RWPE1 (cell line): ENCODE measurements at places on chromosomes 5 and 9.
A peak's percentile ranks its signal among the peaks of the same experiment; 100 is the strongest.

- DNase-seq: no peak
Measured at GRCh38 chr5:90289837-90290236, 119.7 kb downstream of the CETN3 start.

- peak; percentile 78 for DNase-seq
Measured at GRCh38 chr5:14270209-14270702, 127.1 kb downstream of the TRIO start.

DNA sequence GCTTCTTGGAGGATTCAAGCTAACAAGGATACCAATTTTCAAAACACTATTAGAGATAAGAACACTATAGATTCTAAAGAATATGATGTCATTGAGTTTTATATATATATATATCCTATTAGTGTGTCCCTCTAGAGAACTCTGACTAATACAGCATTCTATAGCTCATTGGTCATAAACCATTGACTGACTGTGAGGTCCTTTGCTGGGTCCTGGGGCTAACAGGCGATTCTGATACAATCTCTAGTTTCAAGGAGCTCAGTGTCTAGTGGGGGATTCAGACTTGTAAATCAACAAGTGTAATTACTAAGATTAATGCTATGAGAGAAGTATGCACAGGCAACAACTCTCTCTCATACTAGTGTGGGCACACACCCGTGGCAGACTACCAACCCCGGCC is 234.5 kb downstream of the DENND1A start:
- no peak for DNase-seq

- DNase-seq: peak; percentile 5
Measured at GRCh38 chr5:60223342-60223741, 329.8 kb upstream of the PDE4D start.

DNA sequence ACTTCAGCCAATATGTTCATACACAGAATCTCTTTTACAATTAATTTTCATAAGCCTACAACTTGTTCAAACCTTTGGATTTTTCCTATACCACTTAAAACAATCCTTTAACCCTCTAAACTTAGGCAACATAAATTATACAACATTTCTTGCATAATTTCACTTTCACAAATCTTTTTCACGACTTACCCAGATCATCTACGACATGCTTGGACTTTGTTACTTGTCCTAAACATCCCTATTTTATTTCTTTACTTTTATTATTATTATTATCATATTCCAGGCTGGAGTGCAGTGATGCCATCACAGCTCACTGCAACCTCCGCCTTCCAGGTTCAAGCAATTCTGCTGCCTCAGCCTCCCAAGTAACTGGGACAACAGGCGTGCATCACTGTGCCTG is 68.0 kb downstream of the CACNA1B start:
- no peak for DNase-seq

- DNase-seq: peak; percentile 76
Measured at GRCh38 chr5:55063220-55063863, 39.1 kb upstream of the GZMA start.

DNA sequence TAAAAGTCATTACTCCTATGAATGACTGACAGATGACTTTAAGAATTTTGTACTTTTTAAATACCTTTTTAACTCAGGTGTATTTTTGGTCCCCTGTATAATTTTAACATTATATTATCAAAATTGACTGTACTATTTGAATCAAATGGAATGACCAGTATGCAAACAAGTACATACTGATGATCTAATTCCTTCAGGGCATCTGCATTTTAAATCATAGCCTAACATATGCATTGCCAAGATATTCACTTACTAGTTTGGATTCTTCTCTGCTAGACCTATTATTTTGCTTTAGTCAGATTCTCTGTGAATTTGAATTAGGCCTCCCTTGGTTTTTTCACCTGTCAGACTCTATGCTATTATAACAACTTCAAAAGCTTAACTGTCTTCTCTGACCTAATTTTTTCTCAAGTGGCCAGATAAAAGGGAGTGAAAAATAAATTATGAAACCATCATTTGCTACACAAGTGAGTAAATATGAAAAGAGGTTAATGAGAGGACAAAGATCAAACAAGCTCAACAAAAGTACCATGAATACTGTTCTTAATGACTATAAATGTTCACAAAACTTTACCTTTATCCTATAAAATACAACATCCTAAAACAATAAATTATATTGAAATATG is 1505.2 kb upstream of the CDH9 start:
- DNase-seq: no peak

GRCh38 chr5:169871826-169872490 is 108.3 kb downstream of the INSYN2B start:
- no peak for DNase-seq

DNA sequence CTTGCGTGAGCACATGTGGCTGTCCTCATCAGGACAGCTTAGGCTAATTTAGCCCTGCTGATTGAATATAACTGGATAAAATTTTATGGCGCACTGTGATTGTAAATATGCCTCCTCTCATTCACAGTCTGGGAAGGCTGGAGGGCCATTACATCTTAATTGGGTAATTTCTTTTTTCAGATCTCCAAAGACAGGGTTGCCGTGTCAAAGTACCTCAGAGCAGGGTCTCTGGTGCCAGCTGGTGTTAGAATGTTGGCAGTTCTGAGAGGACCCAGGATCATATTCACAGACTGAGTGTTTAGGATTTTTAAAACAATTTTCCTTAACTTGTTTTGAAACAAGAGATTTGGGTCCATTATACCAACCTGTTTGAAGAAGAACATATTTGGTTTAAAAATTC is 455.7 kb upstream of the TLE4 start:
- DNase-seq: no peak

GRCh38 chr9:33510262-33511183 is 13.5 kb upstream of the ANKRD18B start:
- DNase-seq: peak; percentile 31

- no peak for DNase-seq
Measured at GRCh38 chr9:130854092-130854491, 19.0 kb downstream of the ABL1 start.

- DNase-seq: peak; percentile 16
Measured at GRCh38 chr5:118956727-118957126, 31.6 kb downstream of the DTWD2 start.

DNA sequence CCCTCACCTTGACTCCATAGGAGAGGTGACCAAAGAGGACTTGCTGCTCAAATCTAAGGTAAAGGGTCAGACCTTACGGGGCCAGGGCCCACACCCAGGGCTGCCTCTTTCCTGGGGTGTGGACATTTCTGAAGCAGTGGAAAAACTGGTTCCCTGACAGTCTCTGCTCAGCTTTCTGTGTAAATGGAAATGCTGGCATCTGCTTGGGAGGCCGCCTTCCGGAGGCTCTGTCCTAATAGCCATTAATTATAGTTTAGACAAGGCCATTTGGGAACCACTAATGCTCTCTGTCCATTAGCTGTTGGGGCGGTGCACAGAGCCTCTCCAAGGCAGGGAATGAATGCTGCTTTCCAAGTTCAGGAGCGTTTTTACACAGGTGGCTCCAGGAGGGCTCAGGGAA is 17.3 kb downstream of the USP20 start:
- DNase-seq: no peak

- DNase-seq: no peak
Measured at GRCh38 chr5:66224274-66224673, 80.2 kb downstream of the SREK1 start.

GRCh38 chr5:34061993-34062392 is 19.0 kb upstream of the C1QTNF3 start:
- no peak for DNase-seq

DNA sequence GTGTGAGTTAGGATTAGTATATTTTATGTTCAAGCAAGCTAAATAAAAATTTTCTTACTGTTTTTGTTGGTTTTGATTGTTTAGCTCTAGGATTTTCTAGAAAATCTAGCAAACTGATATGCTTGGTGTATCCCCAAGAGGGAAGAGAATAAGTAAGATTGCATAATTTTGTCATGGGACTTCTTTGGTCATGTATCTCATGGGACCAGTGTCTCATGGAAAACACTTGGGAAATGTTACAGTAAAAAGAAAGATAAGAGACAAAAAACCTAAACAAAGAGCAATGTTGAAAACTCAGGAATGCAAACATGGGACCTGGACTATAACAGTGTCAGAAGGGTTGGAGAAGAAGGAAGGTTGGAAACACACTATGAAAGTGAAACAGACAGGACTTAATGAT is 119.4 kb downstream of the TLR4 start:
- DNase-seq: no peak

DNA sequence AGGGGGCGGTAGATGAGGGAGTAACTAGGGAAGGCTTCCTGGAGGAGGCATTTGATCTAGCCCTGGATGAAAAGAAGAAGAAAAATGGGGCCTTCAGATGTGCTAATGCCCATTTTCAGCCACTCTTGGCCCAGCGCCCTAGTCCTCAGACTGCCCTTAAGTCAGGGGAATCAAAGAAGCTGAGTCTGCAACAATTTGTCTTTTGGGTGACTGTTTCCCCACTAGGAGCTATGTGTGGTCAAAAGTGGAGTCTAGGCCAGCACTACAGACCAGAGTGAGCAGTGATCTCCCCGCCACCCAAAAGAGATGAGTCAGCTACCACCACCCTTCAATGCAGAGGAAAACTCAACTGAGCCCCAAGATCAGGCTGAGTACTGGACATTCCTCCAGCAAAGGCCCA is 542.1 kb downstream of the BNC2 start:
- DNase-seq: no peak

GRCh38 chr5:3269395-3270169 is 326.1 kb upstream of the IRX1 start:
- DNase-seq: no peak

GRCh38 chr5:111839438-111839837 is 82.4 kb upstream of the NREP start:
- no peak for DNase-seq

GRCh38 chr9:14281876-14282275 is 32.1 kb downstream of the NFIB start:
- DNase-seq: no peak

GRCh38 chr5:10276691-10277090 is 26.6 kb downstream of the CCT5 start:
- no peak for DNase-seq

DNA sequence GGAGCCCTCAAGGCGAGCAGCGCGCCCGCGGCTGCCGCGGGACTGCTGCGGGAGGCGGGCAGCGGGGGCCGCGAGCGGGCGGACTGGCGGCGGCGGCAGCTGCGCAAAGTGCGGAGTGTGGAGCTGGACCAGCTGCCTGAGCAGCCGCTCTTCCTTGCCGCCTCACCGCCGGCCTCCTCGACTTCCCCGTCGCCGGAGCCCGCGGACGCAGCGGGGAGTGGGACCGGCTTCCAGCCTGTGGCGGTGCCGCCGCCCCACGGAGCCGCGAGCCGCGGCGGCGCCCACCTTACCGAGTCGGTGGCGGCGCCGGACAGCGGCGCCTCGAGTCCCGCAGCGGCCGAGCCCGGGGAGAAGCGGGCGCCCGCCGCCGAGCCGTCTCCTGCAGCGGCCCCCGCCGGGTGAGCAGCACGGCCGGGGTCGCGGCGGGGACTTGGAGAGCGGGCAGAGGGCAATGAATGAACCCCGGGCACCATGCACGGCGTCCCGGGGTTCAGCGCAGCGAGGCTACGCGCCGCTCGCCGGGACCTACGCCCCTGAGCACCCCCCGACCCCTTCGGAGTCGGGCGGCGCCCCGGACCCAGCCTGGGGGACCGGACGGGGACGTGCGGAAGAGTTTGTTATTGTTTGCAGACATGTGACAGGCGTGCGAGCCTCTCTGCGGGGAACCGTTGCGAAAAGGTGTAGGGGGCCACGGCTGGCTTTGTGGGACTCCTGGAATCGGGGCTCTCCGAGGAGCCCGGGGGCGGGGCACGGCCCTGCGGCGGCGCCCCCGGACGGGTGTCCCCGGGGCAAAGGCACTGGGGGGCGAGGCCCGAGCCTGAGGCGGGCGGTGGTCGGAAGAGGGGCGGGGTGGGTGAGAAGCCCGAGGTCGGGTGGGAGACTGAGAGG is 553 bp downstream of the MAP3K1 start:
- peak; percentile 70 for DNase-seq

DNA sequence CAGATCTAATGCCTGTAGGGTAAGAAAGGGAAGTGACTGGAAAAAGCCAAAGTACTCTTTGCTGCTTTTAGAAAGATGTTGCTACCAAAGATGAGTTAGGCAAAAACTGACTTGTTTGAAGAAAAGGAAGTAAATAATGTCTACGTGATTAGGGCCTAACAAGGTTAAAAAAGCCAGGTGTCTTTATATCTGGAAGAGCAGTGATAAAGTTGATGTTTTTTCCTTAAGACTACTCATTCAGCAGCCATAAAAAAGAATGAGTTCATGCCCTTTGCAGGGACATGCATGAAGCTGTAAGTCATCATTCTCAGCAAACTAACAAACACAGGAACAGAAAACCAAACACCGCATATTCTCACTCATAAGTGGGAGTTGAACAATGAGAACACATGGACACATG is 13.5 kb upstream of the AMACR start:
- DNase-seq: no peak

DNA sequence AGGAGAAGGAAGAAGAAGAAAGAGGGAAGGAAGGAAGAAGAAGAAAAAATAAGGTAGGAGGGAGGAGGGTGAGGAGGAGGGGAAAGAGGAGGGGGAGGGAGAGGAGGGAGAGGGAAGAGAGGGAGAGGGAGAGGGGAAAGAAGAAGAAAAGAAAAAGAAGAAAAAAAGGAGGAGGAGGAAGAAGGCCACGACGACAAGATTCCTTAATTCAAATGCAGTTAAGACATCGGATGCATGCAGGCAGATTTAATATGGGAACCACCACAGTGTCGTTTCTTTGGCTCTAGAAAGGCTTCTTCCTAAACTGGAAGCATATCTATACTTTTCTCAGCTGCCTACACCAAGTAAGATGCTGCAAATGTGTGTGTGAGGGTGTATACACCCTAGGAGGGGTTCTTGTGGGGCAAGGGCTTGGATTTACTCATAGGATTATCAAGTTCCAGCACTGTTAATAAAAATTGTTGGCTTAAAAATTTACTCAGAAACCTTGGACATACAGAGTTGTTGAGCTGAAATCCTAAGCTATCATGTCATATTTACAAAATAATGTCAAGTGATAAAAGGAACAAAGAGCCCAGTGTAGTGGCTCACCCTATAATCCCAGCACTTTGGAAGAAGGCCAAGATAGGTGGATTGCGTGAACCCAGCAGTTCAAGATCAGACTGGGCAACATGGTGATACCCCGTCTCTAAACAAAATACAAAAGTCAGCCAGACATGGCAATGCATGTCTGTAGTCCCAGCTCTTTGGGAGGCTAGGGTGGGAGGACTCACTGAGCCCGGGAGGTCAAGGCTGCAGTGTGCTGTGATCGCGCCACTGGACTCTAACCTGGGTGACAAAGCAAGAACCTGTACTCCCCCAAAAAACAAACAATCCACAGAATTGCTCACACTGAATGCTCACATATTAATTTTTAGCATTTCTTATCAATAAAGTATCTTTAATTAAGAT is 108.5 kb downstream of the UBAP2 start:
- DNase-seq: no peak
